ENCODE measurements at places on chromosomes 2 and 18. TPM values are rescaled to one million over a fixed set of nuclear protein-coding genes. Genes with fewer than 3 reads are reported as not detected.

DNA sequence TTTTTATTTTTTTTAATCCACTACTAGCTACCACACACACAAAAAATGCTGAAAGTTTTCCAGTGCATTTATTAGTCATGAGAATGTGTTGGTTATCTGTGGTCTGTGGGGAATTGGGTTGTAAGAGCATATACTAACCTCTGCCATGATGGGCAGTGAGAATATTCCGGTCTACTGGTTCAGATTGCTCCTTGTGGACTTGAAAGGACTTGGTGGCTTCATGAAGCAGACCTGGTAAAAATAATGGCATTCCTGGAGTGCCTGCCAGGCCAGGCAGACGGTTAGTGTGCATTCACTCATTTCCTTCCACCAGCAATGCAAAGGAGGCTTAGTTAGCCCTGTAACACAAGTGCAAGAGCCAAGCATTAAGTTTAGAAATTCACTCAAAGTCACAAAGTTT, 150.8 kb downstream of the THSD7B start:
- DNase-seq = no peak

- peak; percentile 90 for DNase-seq
Observed at GRCh38 chr2:127153691-127154158, 46.8 kb upstream of the BIN1 start.

DNA sequence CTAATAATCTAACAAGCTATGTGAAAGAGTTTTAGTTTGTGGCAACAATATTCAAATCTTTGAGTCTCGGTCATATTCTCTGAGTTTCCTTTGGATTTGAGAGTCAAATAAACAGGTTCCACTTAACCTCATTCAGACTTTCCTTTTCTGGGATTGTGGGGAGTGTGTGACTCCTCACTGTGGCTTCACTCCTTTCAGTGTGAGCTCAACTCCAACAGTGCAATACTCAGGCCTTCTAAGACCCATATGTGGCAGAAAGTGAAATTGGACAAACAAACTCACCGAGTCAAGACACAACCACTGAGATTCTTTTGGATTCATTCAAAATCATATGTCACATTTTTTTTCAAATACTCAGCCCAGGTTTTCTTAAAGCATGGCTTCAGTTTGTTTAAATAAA, 25.4 kb downstream of the SLC9A4 start:
- no peak for DNase-seq

- DNase-seq = no peak
Observed at GRCh38 chr2:181646415-181646987, 10.4 kb downstream of the CERKL start.

DNA sequence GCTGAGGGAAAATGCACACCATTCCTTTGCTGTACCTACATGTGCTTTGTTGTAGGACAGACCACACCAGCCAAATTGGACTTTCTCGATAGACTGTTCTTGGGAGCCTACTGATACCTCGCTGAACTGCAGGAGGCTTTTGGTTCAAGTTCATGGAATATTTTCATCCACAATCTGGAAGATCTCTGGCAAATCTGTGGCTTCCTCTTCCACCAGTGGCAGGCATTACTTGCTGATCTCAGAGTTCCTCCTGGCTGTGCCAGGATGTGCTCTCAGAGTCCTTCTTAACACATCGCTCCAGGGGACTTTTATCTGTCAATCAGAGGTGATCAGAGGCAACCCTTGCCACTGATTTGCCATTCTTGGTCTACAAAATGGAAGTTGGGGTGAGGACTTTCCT, 87.7 kb downstream of the PTGR3 start:
- DNase-seq = no peak

Gene IL36B
- total RNA-seq = not detected
